ENCODE measurements at places on chromosomes 6 and 20. TPM values are rescaled to one million over a fixed set of nuclear protein-coding genes. Genes with fewer than 3 reads are reported as not detected.

DNA sequence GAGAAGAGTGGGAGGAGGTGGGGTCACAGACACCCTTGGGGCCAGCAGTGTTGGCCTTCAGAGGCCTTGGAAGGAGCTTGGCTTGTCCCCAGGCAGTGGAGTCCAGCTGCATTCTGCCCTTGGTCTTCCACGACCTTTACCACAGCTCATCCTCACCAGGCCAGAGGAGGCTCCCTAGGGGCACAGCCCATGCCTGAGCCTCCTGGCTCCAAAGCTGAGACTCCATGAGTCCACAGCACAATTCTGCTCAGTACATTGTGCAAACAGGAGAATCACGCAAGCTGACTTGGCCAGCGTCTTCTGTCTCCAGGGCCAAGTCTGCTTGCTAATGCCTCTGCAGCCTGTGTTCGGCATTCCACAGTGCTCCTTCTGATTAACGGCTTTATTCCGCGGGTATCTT is 337.2 kb downstream of the SMOC2 start:
- DNase-seq: no peak

GRCh38 chr6:47381036-47381435 is 71.3 kb upstream of the TNFRSF21 start:
- DNase-seq: no peak

The CALHM6 gene
- total RNA-seq: 1.1 TPM

DNA sequence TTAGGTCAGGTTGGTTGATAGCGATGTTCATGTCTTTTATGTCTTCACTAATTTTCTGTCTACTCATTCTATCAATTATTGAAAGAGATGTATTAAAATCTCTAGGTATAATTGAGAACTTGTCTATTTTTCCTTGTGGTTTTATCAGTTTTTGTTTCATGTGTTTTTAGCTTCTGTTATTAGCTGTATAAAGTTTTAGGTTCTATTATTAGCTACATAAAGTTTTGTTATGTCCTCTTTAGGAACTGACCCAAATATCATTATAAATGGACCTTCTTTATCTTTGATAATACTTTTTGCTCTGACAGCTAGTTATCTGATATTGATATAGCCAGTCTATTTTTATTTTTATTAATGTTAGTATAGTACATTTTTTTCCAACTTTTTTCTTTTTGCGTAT is 92.4 kb upstream of the TMEM170B start:
- DNase-seq: no peak

The NKX2-2 gene
- total RNA-seq: not detected

GRCh38 chr6:11645016-11645415 is 107.5 kb downstream of the TMEM170B start:
- no peak for DNase-seq

The PRSS16 gene
- total RNA-seq: 0.05 TPM

The PNLDC1 gene
- total RNA-seq: not detected

All from glomerular endothelial cell (primary cell).